ENCODE measurements at places on chromosomes 5 and 9.

GRCh38 chr5:38101897-38102296 lies 156.5 kb upstream of the EGFLAM start:
- no peak for DNase-seq

GRCh38 chr9:104144336-104144735 lies 50.2 kb downstream of the SMC2 start:
- no peak for DNase-seq

DNA sequence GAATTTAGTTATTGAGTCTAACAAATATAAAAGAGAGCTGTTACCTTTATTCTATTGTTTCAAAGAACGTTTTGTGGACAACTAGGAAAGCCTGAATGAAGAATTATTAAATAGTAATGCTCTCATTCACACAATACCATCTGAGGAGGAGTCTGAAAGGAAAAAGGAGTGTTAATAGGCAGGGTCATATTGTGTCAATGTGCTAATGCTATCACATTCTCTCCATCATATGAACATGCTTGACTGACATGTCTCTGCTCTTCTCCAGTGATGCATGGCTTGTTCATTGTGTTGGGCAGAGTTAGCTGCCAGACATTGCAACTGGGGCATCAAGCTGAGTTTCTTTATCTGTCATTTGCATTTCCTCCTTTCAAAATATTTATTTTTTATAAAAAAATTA lies 1578.0 kb downstream of the MAT2B start:
- no peak for DNase-seq

DNA sequence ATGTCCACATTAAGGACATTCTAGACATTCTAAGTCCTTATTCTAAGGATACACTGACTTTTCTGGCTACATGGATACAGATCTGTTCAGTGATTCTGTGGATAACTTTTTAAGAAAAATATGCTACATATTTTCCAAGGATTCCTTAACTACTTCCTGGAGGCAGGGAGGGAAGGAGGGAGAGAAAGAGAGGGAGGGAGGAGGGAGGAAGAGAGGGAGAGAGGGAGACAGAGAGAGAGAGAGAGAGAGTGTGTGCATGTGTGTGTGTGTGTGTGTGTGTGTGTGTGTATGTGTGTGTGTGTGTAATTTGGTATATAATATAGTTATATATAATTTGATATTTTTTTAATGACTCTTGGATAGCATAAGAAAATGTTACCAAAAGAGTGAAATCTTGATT lies 109.8 kb downstream of the TLE4 start:
- no peak for DNase-seq

- no peak for DNase-seq
These were observed 8.9 kb upstream of the PTAR1 start for GRCh38 chr9:69768716-69769115.

DNA sequence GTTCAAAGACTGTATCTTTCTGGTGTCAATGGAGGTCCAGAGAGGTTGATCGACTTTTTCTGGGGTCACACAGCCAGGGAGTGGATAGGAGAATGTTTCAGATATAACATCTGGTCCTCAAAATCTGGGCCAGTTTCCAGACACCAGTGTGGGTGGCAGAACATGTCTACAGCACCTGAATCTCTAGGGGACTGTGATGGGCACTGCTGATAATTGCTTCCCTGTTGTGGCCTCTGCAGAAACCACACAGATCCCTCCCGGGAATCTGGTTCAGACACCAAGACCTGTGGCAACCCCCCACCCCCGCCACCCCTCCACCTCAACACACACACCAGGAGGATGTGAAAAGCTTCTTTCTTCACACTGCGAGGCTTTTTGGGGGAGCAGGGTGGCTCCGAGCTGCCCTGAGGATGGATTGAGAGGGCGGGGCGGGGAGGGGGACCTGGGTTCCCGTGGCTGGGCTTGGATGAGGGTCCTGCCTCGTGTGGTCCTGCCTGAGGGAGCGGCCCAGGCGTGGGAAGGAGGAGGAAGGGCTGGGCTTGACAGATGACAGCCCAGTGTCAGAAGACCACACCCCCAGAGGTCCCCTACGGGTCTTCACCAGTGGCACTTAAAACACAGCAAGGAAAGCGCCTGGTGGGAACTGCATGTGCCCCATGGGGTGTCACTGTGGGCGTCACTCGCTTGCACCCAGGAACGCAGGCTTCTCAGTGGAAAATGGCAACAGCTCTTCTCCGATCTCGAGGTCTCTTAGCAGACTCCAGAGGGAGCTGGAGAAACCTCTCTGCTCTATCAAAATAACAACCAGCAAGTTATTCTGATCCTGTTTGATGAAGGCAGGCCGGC lies 55.2 kb downstream of the TRIP13 start:
- DNase-seq: no peak

DNA sequence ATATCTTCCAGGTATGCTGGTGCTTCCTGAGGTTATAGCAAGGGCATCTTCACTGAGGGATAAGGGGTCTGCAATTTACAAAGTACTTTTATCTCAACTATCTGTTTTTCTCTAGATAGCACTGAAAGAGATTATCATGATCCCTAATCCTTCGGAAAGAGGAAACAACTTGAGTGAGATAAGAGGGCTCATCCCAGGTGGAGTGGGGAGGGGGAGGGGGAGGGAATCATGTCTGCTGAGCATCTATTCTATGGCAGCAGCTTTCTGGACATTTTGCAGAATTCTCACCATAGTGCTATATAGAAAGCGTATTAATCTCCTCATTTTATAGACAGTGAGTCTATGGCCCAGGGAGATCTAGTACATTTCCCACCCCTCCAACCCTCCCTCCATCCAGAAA lies 5.9 kb downstream of the TNFSF15 start:
- DNase-seq: no peak

GRCh38 chr5:146516151-146516475 lies at the start of gene GPR151:
Gene GPR151, minus strand, starts transcription at chr5:146516190. Its CDS starts 77 bp downstream, at chr5:146516113.
- DNase-seq: no peak

- no peak for DNase-seq
These were observed 19.0 kb downstream of the SNX24 start for GRCh38 chr5:122864400-122864799.

DNA sequence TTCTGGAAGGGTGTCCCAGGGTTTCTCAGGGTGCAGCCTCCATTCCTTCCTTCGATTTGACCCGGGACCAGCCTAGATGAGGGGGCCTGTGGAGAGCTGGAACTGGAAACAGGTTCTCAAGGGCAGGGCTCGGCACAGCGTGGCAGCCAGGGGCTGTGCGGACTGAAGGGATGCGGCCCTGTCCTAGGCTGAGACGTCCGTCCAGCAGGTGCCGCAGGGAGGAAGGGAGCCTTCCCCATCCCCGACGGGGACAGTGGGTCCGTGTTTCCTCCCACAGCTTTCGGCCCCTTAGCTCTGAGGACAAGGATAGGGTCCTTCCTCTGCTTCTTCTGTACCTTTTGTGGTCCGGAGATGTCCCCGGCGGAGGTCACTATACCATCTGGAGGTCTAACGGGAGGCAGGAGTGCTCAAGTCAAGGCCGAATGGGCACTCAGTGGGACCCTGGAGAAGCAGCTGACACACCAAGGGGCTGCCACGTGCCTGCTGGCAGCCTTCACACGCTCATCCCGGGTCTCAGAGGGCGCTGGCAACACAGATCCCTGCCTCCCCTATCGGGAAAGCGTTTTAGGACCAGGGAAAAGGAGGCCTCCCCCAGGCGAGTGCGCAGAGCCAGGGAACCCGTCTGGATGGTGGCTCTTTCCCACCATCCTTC lies 49.9 kb downstream of the USP20 start:
- no peak for DNase-seq

- DNase-seq: no peak
These were observed 978.5 kb downstream of the DTWD2 start for GRCh38 chr5:118009741-118010297.

GRCh38 chr9:33458444-33458843 lies 11.1 kb upstream of the AQP3 start:
- DNase-seq: no peak

DNA sequence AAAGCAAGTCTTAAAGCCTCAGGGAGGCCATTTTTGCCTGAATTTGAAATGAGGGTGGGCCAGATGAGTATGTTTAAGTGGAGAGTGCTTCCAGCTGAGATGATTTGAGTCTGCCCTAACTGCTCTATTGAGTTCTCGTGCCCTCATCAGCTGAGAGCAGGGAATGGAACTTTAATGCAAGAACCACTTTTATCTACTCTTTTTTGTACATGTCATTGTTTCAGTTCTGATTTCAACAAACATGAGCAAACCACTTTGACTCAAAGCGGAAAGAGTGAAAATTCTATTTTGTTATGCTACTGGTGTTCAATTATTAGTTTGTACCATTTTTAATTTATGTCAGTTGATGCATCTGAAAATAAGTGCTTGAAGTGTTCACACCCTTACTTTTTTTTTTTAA lies 35.8 kb downstream of the DCAF10 start:
- DNase-seq: no peak

- no peak for DNase-seq
These were observed 352.6 kb downstream of the CAAP1 start for GRCh38 chr9:26539867-26540493.

- peak; percentile 72 for DNase-seq
These were observed 127.5 kb downstream of the RFK start for GRCh38 chr9:76266649-76267283.

DNA sequence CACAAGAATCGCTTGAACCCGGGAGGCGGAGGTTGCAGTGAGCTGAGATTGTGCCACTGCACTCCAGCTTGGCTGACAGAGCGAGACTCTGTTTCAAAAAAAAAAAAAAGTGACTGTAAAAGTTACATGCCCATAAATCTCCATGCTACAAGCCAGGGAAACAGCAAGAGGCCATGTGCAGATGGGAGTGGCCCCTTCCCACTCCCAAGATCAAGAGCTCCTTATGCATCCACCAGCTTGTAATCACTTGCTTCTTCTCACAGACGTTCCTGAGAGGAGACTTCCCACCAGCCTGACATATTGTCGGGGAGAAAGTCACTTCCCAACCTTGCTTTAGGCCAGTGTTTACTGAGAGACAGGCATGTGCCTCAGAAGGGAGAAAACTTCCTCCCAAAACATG lies 45.6 kb upstream of the N4BP3 start:
- DNase-seq: no peak

GRCh38 chr5:142627383-142628217 lies 58.3 kb downstream of the FGF1 start:
- DNase-seq: no peak

- no peak for DNase-seq
These were observed 263.4 kb downstream of the SEC61B start for GRCh38 chr9:99485459-99485858.

DNA sequence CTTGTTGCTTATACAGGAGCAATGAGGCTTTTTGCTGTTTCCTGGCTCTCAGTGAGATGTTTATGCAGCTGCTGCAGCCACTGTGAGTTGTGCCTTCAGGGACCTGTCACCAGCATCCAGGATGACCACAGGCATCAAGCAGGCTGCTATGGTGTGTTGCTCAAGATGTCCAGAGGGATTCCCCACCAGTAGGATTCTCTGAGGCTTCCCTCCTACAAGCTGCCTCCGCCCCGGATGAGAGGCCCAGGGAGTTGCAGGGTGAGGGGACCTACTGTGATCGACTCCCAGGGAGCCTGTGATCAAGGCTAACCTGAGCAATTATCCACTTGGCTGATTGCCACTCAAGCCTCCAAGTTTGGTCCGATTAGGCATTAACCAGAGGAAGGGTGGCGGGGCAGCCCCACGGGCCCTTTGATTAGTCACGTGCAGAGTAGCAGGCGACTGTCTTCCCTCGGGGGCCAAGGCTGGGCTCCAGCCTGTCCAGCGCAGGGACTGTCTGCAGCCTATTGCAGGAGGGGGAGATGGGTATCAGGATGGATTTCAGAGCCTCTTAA lies 1.8 kb upstream of the FAT2 start:
- no peak for DNase-seq

GRCh38 chr5:156949424-156949823 lies 13.6 kb downstream of the TIMD4 start:
- DNase-seq: no peak

GRCh38 chr9:114131808-114132549 lies 23.4 kb upstream of the COL27A1 start:
- no peak for DNase-seq
